Activated gamma-delta T cell treated with Interleukin-2 at 50 U/mL for 16 hours (primary cell): ENCODE measurements at places on chromosomes 16 and 17.

GRCh38 chr17:13513039-13513405 is 88.7 kb downstream of the HS3ST3A1 start:
- no peak for DNase-seq

DNA sequence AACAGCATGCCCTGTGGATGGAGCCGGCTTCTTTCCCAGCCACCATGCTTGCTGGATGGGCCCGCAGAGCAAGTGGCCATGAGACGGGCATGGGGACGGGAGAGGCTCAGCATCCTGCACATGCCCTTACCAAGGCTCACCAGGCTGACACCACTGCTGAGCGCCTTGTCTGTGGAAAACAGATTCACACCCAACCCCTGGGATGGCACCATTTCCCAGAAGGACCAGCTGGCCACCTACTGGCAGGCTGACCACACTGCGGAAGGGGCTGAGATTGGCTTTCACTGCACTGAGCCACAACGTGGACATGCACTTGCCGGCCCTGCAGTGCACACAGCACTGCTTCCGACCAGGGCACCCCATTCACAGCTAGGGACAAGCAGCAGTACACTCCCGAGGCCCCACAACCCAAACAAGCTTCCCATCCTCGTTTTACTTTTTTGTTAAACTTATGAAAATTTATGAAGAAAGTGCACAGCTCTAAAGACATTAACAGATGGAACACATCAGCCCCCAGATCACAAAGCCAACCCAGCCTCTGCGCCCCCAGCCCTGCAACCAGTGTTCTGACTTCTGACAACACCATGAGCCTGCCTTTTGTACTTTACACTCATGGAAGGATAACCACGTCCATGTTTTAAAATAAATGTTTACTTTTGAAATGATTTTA is 13.9 kb upstream of the KRTAP17-1 start:
- no peak for DNase-seq

DNA sequence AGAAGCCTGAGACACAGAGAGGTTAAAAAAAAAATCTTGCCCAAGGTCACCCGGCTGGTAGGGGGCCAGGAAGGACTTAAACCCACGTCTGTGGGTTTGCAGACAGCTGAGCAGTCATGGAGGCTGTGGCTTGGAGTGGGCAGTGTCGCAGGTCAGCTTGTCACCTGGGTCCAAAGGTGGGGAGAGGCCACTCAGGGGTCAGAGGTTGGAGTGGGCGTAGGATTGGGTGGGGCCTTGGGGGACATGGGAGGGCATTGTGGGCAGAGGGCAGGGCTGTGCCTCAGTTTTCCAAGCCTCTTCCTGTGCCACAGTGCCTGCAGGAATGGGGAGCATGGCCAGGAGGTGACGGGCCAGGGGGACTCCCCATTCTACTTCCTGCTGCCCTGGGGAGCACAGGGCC is 2.0 kb upstream of the NDRG4 start:
- no peak for DNase-seq

- DNase-seq = no peak
Observed at GRCh38 chr17:8417806-8418205, 17.9 kb upstream of the NDEL1 start.

DNA sequence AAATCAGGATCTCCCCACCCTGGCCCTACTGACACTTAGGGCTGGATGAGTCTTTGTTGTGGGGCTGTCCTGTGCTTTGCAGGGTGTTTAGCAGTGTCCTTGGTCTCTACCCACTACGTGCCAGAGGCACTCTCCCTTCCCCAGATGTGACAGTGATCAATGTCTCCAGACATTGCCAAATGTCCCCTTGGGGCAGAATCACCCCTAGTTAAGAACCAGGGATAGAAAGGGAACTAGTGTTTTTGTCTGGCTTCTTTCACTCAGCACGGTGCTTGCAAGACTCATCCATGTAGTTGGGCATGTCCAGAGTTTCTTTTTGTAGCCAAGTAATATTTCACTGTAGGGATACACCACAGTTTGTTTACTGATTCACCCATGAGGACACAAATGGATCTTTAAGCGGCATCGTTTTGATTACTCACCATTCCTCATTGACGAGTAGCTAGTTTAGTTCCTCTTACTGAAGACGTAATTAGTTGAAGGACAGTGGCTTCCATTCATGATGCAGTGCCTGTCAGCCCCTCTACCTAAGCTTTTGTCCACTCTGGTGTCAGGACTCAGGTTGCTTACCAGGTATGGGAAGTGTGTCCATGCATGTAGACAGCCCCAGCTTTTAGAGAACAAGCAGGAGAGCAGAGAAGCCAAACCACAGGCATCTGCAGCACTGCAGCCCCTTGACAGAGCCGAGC is 26.0 kb upstream of the ITGB4 start:
- no peak for DNase-seq

DNA sequence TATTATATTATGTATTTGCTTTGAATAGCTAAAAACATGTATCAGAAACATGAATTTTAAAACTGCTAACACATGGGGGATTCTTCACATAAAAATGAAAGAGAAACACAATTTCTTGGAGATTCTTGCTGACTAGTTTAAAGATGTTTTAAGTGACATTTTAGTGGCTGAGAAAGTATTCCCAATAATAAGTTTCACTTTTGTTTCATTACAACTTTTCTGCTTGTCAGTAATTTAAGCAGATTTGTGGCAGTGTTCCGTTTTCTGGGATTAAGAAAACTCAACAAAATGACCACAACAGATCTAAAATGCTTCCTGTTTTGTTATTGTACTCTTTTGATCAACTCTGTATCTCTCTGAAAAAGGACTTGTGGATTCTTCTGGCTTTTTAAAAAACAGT is 75.9 kb downstream of the NLK start:
- DNase-seq = no peak

DNA sequence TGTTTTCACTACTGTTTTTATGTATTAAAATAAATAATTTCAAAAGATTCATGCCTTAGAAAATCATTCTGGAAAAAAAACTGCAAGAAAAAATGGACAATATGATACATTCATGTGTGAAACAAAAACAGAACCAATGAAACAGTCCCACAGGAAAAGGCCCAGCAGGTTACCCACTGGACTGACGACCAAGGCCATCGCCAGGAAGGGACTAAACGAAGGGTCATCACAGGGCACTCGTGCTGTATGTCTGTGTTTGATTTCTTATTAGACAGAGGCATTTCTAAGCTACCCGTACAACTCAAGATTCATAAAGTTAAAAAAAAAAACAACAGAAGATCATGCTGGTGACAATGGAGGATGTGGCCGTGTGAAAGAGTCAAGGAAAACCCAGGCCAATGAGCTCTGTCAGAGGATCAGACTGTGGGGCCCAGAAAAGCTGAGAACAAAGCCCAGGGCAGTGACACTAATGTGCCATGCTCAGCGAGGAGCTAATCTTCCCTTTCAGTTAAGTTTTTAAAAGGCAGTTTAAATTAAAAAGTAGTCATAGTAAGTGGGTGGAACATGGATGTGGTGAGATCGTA is 31.8 kb downstream of the NSMCE1 start:
- no peak for DNase-seq

GRCh38 chr17:30534938-30535921 is 58.0 kb downstream of the GOSR1 start:
- no peak for DNase-seq

- DNase-seq = no peak
Observed at GRCh38 chr16:55592306-55592705, 25.8 kb downstream of the CAPNS2 start.

DNA sequence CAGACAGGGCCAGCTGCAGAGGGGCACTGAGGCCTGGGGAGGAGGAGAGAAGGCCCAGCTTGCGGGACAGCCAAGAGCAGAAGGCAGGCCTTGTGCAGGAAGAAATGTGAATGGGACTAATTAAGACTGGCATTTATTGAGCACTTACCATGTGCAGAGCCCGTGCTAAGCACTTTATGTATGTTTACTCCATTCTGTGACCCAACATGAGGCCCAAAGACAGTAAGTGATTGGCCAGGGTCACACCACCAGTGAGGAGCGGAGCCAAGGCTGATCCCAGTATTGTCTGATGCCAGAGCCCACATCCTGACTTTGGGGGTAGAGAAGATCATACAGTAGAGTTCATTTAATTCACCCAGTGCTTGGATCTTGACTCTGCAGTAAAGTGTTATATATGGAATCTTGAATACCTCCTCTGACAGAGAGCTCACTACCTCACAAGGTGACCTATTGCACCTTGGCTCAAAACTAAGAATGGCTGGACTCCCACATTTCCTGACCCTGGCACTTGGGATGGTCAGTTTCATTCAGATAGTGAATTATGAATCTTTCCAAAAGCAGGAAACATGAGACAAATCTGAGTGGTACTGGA is 13.6 kb downstream of the KATNB1 start:
- DNase-seq = no peak

DNA sequence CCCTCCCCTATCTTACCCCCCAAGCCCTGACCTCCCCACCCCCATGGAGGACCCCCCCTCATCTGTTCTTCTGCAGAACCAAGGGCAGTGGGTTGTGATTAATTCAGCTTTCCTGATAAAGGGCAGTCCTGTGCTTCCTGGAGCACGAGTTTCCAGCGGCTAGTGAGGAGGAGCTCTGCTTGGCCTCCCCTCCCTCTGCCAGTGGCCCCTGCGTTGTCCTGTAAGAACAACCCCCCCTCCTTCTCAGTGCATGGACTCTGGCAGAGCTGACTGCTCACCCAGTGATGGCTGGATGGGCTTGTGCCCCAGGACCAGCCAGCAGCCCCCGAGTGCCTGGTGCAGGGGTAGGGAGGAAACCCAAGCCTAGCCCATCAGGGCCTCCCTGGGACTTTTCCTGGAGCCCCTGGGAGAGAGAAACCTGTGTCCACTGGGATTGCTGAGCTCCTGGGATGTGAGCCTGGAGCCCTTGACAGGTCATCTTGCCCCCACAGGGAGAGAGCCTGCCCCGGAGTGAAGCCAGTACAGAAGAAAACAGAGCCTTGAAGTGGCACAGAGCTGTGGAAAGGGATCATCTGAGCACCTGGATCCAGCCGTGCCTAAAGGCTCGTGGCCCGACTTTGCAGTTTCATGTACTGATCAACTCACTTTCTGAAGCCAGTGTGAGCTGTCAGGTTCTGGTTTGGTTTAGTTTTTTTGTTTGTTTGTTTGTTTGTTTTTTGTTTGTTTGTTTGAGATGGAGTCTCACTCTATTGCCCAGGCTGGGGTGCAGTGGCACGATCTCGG is 26.5 kb downstream of the MMP15 start:
- no peak for DNase-seq

- DNase-seq = no peak
Observed at GRCh38 chr16:9170470-9170869, 79.0 kb downstream of the HAPSTR1 start.

DNA sequence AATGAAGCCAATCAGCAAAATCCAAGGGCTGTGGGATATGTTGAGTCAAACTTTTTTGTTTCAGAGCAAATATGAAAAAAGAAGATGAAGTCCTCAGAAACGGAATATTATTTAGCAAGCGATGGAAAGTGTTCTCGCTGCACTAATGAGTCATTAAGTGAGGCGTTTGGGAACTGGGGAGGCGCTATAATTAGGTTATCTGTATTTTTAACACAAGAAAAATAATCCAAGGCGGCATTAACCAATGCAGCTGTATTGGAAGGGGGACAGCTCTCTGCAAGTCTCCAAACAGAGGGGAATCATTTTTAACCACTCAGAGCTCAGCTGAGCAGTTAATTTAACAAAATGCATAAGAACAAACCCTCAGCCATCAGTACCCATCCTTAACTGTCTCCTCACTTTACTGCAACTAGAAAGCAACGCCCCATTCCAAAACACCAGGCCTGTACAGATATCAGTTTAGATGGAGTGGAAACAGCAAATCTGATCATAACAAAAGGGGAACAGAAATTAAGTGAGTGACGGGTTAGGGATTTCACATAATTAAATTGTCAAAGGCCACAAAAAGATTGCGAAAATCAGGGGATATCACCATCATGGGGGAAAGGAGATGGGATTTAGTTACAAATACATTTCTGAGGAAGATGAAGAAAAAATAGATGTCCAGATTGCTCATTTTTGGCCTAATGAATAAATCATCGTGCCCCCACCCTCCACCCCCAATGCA is 211.0 kb upstream of the TOX3 start:
- DNase-seq = no peak

GRCh38 chr17:49454050-49454449 is 39.4 kb upstream of the PHB1 start:
- no peak for DNase-seq

- DNase-seq = no peak
Observed at GRCh38 chr17:73614256-73614655, 30.0 kb downstream of the SDK2 start.

- no peak for DNase-seq
Observed at GRCh38 chr16:67084345-67085028, 25.3 kb upstream of the PHAF1 start.
